ENCODE measurements at places on chromosomes 7 and 10.

GRCh38 chr7:70477036-70478010, 654.6 kb upstream of the GALNT17 start:
- peak; percentile 74 for DNase-seq

GRCh38 chr7:119963654-119964053, 309.3 kb upstream of the KCND2 start:
- DNase-seq: no peak

- DNase-seq: no peak
Observed at GRCh38 chr10:102402512-102402896, 7.0 kb downstream of the NFKB2 start.

DNA sequence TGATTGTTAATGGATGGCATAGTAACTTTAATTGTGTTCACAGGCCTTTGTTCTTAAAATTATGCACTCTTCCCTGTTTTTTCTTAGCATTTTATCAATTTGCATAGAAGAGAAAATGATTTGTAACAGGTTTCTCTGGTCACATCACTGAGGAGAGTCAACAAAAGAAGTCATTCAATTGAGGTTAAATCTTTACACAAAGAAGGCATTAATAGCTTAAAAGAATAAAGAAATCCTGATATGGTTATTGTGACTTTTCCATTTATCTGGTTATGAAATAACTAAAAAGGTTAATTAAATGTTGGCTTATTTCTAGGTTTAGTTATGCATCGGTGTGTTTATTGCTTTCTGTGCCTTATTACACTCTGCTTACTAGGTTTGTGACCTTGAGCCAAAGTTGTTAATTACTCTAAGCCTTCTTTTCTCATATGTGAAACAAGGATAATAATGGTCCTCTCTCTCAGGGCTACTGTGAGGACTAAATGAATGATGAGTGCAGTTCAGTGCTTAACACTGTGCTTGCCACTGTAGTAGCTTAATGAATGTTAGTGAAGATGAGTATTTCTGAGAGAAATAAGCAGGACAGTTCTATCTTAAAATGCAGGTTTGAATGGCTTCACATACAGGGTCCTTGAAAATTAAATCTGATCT, 12.1 kb downstream of the BMPR1A start:
- no peak for DNase-seq

GRCh38 chr7:17136126-17136525, 162.3 kb upstream of the AHR start:
- DNase-seq: no peak

DNA sequence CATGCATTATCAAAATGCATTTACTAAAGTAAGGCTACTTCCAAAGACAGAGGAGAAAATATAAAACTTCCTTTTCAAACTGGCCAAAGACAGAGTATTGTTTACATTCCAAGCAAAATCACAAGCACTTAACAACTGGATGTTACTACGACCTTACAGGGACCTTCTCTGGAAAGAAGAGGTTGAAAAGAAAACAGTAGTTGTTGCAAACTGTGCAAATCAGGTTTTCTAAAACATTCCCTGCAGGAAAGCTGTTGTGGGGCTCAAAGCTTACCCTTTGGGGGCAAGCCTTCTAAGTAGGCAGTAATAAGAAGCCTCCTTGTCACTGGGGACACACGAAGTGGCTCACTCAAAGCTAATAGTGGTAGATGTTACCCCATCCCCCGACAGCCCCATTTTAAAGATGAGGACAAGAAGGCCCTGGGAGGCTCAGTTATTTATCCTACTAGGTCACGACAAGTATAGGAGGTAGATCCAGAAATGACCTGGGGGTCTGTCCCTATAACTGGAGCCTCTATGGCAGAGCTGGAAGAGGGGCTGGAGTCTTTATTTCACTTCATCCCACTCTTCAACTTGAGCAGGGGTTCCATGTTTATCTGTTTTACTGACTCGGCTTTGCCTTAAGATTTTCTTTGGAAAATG, 46.6 kb downstream of the ATXN7L1 start:
- DNase-seq: no peak

DNA sequence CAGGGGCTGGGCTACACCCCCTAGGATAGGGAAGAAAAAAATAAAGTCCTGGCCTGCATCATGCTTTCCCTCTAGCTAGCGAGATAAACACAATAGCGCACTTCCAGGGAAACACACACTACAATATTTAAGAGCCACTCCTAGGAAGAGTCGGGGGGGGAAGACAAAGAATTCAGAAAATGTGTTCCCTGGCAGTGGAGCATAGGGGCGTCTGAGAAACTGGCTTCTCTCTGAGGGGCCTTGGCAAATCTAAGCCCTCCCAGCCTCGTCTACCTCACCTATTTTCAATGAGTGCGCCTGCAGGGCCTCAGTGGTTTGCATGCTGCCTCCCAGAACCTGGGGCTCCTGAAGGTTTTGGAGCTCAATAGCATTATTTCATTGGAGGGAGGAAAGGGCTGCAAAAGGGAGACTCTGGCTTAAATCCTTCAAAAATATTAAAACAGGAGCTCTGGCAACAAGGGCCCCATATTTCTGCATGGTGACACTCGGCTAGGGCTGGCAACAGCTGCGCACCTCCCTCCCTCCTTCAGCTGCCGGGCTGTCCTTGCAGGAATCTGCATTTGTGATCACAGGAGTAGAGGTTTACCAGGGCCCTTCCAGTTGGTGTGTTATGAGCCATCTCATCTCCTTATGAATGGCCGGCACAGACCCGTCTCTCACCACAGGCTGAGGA, 10.8 kb downstream of the ANXA11 start:
- no peak for DNase-seq

DNA sequence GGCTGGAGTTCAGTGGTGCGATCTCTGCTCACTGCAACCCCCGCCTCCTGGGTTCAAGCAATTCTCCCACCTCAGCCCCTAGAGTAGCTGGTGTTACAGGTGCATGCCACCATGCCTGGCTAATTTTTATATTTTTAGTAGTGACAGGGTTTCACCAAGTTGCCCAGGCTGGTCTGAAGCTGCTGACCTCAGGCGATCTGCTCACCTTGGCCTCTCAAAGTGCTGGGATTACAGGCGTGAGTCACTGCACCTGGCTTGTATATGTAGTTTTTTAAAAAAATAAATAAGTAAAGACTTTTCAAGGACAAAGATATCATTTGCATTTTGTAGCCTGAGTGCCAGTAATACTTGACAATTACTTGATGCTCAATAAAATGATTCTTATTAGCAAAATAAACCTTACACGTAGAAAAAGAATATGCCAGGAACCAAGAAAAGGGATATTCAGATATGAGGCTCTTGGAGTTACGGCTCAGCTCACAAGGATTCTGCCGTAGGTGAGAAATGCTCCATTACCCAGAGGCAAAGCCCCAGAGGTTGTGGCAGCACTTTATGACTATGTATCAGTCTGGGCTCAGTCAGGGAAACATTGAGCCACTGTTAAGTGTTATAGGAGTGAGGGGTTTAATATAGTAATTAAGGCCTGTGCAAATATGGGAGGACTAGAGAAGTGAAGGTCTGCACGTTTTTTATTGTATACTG, 98.5 kb downstream of the TPST1 start:
- DNase-seq: peak; percentile 55

GRCh38 chr7:126608339-126608776, 644.4 kb downstream of the GRM8 start:
- DNase-seq: peak; percentile 51

DNA sequence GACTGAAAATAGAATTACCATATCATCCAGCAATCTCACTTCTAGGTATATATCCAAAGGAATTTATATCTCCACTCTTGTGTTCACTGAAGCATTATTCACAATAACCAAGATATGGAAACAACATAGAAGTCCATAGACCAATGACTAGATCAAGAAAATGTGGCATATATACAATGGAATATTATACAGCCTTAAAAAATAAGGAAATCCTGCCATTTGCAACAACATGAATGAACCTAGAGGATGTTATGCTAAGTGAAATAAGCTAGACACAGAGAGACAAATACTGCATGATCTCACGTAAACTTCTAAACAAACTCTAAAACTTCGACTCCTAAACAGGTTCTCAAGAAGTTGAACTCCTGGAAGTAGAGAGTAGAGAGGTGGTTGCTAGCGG, 254.5 kb downstream of the SKIDA1 start:
- no peak for DNase-seq

DNA sequence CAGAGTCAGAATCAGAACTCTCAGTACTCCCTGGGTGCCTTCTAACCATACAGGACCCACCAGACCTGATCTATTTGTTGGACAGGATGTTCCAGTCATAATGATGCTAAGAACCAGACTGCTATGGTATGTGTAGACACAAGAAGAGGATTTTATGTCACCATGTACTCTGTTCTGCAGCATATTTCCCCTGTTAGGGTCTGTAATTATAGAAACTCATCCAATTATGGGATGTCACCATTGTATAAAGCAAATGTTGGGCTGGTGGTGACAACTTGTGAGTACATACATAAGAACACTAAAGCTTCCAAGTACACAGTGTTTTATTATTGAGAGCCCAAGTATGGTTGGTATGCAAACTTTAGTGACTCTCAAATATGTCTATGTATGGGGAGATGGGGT, 67.1 kb upstream of the AGBL3 start:
- DNase-seq: no peak

- DNase-seq: peak; percentile 93
Observed at GRCh38 chr10:100743626-100744135, 1.7 kb upstream of the PAX2 start.

- DNase-seq: peak; percentile 97
Observed at GRCh38 chr10:78756604-78757343, 312.0 kb upstream of the ZMIZ1 start.

DNA sequence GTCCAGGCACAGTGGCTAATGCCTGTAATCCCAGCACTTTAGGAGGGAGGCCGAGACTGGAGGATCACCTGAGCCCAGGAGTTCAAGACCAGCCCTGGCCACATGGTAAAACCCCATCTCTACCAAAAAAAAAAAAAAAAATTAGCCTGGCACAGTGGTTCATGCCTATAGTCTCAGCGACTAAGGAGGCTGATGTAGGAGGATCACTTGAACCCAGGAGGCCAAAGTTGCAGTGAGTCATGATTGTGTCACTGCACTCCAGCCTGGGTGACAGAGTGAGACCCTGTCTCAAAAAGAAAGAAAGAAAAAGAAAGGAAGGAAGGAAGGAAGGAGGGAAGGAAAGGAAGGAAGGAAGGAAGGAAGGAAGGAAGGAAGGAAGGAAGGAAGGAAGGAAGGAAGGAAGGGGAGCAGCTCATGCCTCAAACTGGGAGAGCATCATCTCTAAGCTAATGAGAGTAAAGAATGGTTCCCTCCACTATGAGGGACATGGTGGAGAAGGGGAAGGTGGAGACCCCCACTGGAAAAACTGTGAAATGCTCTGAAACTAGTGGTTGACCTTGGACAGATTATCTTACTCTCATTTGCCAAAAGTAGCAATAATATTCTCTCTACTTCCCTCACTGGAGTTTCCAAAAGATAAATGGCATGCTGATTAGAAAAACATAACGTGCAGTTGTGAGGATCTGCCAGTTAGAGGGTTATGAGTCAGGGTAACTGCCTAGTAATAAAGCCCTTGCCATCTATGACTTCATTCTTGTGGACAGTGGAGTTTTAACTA, 16.8 kb downstream of the GIMAP5 start:
- peak; percentile 30 for DNase-seq

DNA sequence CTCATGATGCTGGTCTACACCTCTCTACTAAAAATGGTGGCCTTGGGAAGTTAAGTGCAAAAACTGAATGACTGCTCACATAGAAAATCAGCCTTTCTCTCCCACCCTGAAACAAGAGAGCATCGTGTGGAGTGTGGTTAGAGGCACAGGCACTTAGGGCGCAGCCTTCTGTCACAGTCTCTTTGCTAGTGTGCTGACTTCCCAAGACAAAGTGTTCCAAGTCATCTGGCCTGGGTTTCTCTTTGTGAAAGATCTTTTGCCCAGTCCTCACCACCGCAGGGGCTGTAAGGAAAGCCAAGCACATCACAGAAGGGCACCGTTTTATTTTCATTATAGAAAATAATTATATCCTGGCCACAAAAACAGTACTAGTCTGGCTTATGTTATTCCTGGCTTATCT, 12.5 kb downstream of the STN1 start:
- DNase-seq: no peak

DNA sequence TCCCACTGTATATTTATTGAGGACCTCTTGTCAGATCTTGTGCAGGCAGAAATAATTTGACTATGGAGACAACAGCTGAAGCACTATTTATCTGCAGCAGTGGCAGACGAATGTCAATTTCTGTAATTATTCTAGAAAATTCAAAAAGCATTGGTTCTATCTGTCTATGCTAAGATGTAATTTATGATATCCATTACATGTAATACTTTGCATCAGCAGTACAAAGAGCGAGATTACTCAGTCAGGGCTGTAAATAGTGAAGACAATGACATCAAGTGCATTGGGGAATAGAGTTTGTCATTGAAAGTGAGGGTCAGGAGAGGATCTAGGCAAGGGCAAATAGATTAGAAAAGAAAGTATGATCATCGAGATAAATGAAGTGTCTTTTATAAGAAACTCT, 508.2 kb downstream of the ZWINT start:
- no peak for DNase-seq

DNA sequence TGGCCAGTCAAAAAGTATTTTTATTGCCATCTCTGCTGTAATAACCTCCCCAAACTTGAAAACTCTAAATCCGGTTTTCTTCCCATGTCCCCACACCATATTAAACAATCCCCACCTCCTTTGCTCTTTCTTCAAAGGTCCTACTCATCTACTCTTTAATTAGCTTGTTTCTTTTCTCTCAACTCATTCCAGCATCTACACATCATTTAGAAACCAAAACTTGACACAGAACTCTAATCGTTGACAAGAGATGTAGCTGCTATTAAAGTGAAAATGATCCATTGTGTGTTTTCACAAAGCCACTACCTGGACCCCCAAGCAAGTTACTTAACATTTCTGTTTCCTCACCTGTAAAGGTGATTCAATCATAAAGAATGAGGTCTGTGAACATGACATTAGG, 436.3 kb upstream of the NPVF start:
- DNase-seq: no peak

- peak; percentile 56 for DNase-seq
Observed at GRCh38 chr10:102718220-102718619, 3.8 kb downstream of the SFXN2 start.

DNA sequence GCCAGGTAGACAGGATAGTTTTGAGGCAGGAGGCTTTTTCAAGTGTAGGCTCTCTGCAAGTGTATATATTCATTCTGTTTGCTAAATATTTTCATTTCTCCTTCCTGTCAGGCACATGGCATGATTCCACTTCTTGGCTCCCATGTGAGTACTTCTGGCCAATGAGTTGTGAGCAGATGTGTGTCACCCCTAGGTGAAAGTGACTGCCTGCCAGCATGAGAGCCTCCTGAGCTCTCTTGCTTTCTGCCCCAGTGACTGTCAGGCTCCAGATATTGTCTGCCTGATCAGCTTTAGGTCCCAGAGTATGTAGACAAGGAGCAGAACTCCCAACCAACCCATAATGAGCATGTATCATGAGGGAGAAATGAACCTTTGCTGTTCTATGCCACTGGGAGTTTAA, 257.6 kb upstream of the NPY start:
- DNase-seq: peak; percentile 18

- DNase-seq: peak; percentile 71
Observed at GRCh38 chr7:99308461-99309074, 17.1 kb upstream of the ARPC1A start.
